ENCODE measurements at places on chromosomes 1 and 21.

- DNase-seq, result no peak
These were observed 72.8 kb downstream of the ETS2 start for GRCh38 chr21:38878379-38879179.

- peak; percentile 61 for DNase-seq
These were observed 39.1 kb downstream of the CLSTN1 start for GRCh38 chr1:9784508-9785133.

DNA sequence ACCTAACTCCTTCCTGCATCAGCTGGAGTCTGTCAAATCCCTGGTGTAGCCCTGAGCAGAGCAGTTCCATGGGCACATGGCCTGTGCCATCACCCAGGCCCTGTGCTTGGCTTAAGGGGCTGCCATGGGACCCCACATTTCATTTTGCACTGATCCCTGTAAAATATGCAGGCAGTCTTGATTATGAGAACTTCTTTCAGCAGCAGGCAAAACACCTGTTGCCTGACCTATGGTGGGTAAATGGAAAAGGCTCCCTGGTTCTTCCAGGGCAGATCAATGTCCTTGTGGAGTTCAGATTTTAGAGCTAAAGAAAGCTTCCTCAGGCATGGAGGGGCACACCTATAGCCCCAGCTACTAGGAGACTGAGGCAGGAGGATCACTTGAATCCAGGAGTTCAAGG is 44.2 kb downstream of the HSD3B1 start:
- no peak for DNase-seq

GRCh38 chr1:200343874-200344273 is 66.0 kb downstream of the ZNF281 start:
- no peak for DNase-seq

DNA sequence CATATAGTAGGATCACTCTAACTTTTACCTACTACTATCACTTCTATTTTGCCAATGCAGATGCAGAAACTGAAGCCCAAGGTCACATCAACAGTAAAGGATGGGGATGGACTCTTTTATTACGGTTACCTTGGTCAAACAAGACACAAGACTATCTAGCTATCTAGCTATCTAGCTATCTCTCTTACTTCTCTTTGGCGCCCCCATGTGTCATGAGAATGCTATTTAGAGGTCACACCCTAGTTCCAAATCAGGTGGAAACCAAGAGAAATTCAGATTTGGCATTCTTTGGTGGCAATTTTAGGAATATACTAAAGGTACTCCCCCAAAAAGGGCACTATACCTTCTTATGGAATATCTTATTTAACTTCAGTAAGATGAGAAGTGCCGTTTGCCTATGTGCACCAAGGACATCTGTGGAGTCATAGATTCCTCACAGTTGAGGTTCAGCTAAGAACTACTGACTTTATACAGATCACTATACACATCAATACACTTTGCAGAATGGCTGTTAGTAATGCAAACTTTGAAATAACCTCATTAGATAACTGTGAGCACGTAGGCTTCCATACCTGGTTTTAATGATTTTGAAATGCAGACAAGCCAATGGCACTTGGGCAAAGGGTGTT is 6.7 kb downstream of the ZNF648 start:
- peak; percentile 40 for DNase-seq

GRCh38 chr1:60948486-60948885 is 133.9 kb upstream of the NFIA start:
- DNase-seq, result no peak

- DNase-seq, result no peak
These were observed 7.6 kb downstream of the CYP4X1 start for GRCh38 chr1:47031059-47031458.

DNA sequence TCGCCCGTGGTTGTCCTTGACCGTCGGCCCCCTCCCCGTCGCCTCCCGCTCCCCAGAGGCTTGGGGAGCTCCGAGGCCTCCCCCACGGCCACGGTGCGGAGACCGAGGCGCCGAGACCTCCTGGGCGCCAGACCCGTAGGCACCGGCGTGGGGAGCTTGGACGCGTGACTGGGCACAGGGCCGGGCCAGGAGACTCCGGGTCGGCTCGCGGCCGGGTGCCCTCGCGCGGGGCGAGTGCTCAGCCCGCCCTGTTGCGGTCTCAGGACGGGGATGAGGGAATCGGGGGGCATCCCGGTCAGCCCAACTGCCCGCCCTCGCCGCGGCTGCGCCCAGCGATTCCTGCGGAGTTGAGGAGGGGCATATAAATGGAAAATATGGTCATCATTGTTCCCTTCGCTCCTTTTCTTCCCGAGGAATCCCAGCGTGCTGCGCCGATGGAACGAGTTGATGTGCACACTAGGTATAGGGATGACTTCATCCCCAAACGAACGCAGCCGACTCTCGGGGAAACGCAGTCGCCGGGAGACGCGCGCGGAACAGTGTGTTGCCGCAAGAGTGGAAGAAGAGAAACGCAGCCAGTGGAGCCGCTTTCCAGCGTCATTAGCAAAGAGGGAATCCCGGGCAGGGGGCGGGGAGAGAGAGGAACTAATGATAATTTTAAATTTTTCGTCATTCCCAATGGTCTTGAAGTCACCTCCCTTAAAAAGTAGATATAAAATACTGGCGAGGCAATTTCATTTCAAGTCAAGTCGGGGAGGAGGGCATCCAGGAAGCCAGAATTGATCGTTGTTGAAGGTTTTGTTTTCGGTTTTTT is 747 bp upstream of the ENAH start:
- DNase-seq, result no peak

DNA sequence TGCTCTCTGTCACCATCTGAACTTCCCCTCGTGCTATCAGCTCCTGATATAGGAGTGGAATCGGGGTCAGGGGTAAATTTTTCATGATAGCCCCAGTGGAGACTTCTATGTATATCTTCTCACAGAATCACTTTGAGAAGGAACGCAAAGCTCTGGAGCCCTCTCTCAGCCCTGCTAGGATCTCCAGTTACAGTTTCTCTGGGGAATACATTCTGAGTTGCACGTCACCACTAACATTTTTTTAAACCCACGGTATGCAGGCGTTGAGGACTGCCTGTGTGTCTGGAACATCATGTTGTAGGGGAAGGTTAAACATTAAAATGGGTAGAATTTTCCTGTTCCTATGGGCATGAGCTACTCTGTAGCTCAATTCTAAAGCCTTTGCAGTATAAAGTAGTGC is 116.4 kb upstream of the FAM78B start:
- no peak for DNase-seq

- no peak for DNase-seq
These were observed 130.2 kb downstream of the ZMYM4 start for GRCh38 chr1:35398739-35399138.

GRCh38 chr21:36422279-36423098 is 37.3 kb downstream of the CHAF1B start:
- DNase-seq, result no peak

Measured in T follicular helper cell (primary cell).